ENCODE measurements at places on chromosomes 2 and 18.

GRCh38 chr2:127065299-127065939, 41.5 kb downstream of the BIN1 start:
- DNase-seq, result no peak

DNA sequence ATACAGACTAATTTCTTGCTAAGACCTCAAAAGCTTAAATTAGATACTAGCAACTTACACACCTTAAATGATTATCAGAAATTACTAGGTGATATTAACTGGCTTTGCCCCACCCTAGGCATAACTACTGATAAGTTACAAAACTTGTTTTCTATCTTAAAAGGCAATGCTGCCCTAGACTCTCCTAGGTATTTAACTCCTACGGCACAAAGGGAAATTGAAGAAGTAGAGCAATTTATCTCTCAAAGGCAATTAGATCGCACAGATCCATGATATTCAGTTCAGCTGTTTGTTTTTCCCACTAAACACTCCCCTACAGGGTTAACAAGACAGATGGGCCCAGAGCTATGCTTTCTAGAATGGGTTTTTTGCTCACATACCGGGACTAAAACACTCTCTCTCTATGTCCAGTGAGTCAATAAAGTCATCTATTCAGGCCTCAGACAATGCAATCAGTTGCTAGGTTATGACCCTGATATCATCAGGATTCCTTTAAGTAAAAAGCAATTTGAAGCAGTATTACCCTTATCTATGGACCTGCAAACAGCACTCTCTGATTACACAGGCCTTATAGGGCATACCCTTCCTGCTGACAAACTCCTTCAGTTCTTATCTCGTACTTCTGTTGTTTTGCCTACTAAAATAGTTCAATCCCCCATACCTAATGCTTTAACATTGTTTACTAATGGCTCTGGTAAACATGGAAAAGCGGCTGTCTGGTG, 14.3 kb downstream of the MAP3K2 start:
- DNase-seq, result no peak

GRCh38 chr2:11669454-11670291, at the start of gene NTSR2:
NTSR2 (minus strand) TSS chr2:11670195; CDS start chr2:11670129, 66 bp downstream.
- DNase-seq, result no peak

GRCh38 chr2:136059036-136059472, 58.9 kb downstream of the CXCR4 start:
- peak; percentile 76 for DNase-seq

- DNase-seq, result peak; percentile 47
These were observed 35.5 kb downstream of the ITGA6 start for GRCh38 chr2:172462849-172463381.

- DNase-seq, result no peak
These were observed 2187.6 kb upstream of the CELF4 start for GRCh38 chr18:39753178-39753577.

- no peak for DNase-seq
These were observed 419.7 kb upstream of the TNP1 start for GRCh38 chr2:217279556-217279955.

DNA sequence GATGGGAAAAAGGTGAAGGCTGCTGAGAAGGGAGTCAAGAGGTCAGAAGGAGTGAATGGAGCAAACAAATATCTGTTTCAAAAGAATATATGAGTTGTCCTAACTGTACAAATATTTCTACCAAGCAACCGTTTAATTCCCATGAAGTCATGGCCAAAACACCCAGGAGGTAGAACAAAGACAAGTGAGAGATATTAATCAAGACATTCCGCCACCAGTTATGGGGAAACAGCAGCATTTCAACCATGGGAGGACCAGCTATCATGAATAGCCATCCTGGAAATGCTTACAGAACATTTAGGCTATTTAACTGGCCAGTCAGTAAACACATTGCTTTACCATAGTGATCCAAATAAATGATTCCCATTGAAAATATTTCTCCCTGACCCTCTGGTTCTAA, 396.3 kb downstream of the IRS1 start:
- no peak for DNase-seq

DNA sequence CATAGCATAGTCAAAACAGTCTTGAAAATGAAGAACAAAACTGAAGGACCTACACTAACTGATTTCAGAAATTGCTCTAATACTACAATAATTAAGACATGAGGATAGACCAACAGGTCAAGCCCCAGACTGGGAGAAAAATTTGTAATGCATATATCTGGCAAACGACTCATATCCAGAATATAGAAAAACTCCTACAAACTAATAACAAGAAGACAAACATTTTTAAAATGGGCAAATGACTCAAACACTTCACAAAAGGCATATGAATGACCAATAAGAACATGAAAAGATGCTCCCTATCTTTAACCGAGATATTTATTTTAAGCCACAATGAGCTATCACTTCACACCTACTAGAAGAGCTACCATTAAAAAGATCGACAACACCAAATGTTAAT, 14.2 kb downstream of the TGFBRAP1 start:
- DNase-seq, result peak; percentile 57

- DNase-seq, result no peak
These were observed 2.9 kb upstream of the DLX2 start for GRCh38 chr2:172105471-172106107.

DNA sequence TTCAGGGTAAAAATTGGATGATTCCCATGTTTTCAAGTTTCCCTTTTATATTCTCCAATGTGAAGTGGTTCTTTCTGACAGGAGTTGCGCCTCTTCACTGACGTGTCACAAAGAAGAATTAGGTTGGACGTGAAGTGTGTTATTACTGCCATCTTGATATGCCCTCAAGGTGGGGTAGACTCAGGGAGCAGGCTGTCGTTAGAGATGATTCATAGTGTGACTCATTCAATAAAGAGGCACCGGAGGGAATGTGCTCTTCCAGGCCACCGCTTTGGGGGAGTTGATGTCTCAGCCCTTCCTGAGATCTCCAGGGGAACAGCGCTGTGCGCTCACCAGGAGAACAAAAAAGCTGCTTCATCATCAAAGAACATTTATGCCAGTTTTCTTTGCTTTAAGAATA, 3.6 kb upstream of the DGKD start:
- no peak for DNase-seq

GRCh38 chr2:148194882-148195281, 174.0 kb downstream of the MBD5 start:
- DNase-seq, result no peak

DNA sequence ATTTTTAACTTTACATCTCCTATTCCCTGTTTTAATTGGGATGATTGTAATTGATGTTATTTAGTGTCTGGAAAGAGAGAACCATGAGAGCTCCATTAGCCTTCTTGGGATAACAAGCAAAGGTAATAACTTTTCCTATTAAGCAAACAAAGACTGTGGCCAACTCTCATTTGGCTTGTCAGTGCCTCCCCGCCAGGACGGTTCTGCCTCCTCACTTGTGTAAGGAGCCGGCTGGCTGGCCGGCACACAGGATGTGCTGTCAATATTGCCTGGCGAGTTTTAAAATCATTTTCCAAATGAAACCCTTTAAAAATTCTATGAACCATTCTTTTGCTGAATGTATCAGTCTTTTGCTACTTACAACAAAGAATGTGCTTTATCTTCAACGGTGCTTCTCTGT, 898.3 kb downstream of the CPS1 start:
- no peak for DNase-seq

DNA sequence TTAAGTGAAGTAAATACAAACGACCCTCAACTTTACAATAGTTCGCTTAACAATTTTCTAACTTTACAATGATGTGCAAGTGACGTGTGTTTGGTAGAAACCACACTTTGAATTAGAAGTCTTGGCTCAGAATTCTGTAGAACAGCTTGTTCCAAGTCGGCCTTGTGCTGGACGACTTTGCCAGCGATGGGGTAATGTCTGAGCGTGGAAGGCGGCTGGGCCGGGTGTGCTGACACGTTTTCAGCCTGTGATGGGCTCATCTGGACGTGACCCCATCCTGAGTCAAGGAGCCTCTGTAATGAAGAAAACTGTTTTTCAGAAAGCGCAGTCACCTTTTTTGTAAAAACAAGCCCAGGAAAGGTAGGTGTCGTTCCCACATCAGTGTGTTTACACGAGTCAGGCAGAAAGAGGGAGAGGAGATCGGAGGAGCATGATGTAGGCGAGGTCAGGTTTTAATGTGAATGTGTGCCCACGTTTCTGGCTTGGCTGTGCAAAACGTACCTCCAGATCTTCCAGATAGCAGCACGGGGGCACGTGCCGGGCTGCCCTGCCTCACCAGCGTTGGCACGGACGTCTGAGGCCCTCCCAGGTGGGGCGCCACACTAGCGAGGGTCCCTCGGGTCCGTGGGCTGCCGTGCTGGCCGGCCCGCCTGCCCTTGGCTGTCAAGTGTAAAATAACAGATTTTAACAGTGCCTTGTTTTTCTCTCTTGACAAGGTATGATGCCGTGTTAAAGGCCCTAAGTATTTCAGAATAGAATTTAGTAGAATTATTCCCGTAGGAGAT, 54.6 kb downstream of the CTDP1 start:
- no peak for DNase-seq

DNA sequence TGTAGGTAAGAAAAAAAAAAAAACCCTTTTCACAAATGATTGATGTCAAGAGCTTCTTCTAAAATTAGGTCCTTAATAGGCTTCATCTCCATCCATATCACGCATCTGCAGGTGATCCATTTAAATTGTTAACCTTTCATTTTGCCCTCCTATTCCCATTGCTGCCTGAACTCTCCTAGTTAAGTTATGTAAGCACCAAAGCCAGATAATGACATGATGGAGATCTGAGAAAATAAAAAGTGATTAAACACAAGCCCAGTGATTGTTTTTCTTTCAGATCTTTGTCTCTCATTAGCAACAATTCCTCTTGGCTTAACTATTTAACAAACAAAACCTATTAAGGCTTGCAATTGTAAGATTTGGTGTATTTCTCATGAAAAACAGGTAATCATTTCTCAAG, 20.0 kb downstream of the LANCL1 start:
- no peak for DNase-seq

DNA sequence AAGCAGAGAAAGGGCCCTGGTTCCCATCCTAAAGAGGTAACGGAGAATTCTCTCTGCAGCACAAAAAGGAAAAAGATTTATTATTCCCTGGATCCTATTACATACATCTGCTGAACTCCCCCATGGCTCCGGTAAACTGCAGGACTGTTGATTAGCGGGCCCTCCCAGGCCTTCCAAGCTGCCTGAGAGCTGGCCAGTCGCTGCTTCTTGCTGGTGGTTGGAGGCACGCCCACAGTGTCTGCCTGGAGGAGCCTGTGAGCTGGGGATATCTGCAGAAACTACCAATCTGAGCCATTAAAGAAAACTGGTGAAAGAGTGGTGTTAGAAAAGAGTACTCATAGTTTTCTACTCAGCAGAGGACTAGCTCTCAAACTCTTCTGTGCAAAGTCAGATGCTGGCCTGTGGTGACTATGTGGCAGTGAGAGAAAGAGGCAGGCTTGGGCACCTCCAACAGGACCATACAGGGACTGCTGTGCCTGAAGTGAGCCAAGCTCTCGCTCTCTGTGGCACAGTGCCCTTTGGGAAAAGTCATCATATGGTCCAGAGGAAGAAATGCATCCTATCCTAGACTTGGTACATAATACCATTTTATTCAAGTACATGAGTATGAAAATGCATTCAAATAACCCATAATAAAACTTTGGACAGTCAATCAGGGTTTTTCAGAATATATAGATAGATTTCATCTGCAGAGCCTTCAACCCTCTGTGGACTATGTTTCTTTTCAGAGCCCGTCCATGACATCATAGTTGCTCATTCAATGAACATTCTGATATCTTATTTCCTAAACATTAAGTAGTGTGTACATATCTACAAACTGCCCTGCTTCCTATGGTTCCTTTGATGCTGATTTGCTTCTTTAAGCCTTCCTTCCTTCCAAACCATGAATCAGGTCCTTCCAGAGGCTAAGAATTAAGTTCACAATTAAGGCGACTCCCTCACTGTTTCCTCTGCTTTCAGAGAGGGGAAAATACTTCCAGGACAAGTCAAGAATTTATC, 242.0 kb upstream of the LYPD1 start:
- no peak for DNase-seq

- no peak for DNase-seq
These were observed 98.7 kb upstream of the POU3F3 start for GRCh38 chr2:104755026-104755878.

DNA sequence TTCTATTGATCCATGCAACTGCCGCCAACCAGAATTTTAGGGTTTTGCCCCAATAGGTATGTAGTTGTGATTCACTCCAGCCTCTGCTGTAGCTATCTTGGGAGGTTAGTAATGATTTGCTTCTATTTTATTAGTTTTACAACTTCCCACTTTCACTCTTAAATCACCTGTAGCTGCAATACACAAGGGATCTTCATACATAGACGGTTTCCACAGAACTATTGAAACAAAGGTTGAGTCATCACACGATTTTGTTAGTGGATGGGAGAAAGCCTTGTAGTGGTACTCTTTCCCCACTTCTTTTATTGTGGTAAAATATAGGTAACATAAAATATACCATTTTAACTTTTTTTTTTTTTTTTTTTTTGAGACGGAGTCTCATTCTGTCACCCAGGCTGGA, 104.2 kb upstream of the SPRED2 start:
- DNase-seq, result peak; percentile 73

- peak; percentile 75 for DNase-seq
These were observed 18.1 kb downstream of the ZNF516 start for GRCh38 chr18:76476665-76477561.

- no peak for DNase-seq
These were observed 337.5 kb downstream of the GULP1 start for GRCh38 chr2:188628989-188629752.

DNA sequence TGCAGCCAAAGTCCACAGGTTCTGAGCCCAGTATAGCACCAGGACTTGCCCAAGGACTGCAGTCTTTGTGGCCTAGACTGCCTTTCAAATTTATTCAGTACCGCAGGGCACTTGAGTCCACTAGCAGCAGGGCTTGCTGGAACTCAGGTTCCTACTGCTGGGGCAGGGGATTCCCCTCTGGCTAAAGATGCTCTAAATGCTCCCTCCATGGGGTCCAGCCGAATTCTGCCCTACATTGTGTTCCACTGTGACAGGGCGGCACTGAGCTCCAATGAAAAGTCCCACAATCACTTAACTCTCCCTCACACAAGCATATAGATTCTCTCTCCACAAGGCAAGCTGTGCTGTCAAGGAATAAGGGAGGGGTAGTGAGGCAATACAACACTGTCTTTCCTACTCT, 518.1 kb upstream of the VRK2 start:
- no peak for DNase-seq

DNA sequence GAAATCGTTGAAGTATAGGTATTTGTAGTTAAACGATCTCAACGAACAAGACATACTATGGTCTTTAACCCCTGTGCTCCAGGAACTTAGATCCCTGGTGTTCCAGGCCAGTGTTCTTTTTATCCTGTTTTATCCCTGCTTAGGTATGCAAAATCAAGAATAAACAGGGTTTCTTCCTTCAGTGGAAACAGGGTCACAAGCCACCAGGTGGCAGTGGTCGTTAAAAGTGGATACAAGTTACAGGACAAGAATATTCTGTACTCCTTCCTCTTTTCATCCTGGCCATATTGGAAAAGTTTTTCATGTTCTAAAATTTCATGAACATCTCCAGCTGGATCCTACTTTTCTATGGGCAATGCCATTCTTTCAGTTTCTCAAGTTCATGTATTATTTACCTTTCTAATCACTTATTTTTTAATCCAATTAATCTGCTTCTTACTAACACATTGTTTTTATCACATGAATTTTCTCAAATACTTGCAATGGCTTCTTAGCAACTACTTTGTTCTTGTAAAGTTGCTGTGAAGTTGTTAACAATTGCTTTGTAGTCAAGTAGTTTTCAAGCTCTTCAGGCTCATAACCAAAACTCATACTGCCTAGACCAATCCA, 16.4 kb upstream of the HNMT start:
- peak; percentile 62 for DNase-seq

- no peak for DNase-seq
These were observed 34.3 kb upstream of the PPP1CB start for GRCh38 chr2:28717339-28717758.
